Sciatic nerve (tissue), 2 donors: ENCODE measurements at places on chromosomes 13 and 19.

- DNase-seq = no peak
These were observed 9.1 kb upstream of the PNMA8A start for GRCh38 chr19:46480415-46480814.

GRCh38 chr19:1105873-1106840 lies 2.4 kb downstream of the GPX4 start:
- DNase-seq = no peak

GRCh38 chr13:112859817-112860190 lies 109.2 kb upstream of the MCF2L start:
- DNase-seq = no peak

DNA sequence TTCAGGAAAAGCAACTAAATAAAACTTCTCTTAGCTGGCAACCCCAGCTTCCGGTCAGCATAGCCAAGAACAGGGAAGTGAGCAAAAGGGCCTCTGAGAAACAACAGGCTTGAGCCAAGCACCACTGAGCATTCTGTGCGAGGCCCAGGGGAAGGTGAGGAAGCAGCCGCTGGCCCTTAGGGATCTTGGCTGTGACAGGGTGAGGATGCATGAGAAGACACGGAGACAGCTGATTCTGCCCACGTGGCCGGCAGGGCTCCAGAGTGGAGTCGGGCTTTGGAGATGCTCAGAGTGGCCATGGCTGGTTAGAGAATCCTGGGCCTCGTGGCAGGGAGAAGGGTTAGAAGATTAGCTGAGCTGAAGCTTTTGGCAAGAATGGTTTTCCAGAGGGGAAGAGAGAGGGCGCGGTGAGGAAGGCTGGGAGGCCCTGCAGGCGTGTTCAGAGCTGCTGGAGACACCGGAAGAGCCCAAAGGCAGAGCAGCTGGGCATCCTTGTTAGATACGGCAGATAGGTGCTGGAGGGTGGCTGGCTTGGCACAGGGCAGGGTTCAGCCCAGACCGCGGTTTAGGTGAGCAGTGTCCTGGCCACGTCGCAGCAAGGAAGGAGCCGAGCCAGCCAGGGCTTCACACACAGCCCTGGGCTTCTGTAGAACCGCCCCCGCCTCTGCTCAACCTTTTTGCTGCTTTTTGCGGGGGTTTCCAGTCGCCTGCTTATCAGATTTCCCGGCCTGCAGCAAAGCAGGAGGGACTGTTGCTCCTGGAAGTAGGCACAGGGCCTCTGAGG lies 17.3 kb downstream of the UPF1 start:
- DNase-seq = peak; percentile 74

DNA sequence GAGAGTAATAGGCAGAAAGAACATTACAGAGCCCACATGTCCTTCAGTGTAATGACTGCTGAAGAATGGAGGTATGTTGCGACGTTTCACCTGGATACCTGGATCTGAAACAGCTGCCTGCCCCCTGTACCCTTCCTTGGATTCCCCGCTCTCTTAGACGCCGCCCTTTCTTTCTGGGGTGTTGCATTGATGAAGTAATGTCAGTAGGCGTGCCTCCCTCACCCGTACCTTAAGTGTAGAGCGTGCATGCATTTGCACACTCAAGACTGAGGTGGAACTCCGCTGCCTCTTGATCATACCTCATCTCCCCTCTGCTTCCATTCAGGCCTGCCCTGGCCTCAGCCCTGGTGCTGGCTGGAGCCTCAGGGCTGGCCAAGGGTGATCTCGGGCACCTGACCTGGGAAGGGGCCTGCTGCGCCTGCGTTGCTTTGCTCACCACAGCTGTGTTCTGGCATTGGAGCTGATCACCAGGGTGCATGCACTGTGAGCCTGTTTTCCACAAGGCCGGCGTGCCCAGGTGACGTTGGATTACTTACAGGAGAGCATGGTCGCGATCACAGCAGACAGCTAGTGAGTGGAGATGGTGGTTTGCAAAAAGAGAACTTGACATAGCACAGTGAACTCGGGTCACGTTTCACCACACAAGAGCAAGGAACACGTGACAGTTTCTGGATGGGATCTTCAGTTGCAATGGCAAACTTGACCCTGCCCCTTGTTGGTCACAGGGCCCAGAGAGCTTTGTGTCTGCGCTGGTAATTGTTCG lies 99.0 kb downstream of the ARHGEF7 start:
- peak; percentile 59 for DNase-seq

- peak; percentile 80 for DNase-seq
These were observed at the start of gene PNMA8B for GRCh38 chr19:46495786-46496099. Gene PNMA8B (minus strand): TSS chr19:46495867. CDS start chr19:46495465, 402 bp downstream.

- DNase-seq = no peak
These were observed 19.3 kb downstream of the RNASEH2B start for GRCh38 chr13:50928659-50929462.

- DNase-seq = no peak
These were observed 570.5 kb downstream of the SLITRK6 start for GRCh38 chr13:85228692-85229091.

DNA sequence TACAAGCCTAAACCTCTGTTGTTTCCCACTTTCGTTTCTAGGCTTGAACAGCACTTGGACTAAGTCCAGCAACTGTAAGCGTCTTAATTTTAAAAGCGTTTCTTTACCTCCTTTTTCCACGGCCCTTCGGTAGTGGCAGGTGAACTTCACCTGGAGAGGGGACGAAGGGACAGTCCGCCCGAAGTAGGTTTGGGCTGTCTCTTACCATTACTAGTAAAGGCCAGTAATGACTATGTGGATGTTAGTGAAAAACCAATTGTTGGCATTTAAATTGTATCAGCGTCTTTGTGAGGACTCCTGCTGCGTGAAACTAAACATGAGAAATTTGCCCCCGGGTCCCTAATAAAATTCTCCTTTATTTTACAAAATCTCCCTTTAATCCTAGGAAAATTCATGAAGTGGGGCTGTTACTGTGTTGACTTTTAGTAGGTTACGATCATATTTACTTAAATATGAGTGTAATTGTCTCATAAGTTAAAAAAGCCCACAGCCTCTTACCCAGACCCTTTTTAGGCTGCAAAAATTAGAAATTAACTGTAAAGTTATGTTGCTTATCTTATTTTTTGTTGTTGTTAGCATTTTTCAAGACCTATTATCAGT lies 983 bp downstream of the ITM2B start:
- DNase-seq = no peak

DNA sequence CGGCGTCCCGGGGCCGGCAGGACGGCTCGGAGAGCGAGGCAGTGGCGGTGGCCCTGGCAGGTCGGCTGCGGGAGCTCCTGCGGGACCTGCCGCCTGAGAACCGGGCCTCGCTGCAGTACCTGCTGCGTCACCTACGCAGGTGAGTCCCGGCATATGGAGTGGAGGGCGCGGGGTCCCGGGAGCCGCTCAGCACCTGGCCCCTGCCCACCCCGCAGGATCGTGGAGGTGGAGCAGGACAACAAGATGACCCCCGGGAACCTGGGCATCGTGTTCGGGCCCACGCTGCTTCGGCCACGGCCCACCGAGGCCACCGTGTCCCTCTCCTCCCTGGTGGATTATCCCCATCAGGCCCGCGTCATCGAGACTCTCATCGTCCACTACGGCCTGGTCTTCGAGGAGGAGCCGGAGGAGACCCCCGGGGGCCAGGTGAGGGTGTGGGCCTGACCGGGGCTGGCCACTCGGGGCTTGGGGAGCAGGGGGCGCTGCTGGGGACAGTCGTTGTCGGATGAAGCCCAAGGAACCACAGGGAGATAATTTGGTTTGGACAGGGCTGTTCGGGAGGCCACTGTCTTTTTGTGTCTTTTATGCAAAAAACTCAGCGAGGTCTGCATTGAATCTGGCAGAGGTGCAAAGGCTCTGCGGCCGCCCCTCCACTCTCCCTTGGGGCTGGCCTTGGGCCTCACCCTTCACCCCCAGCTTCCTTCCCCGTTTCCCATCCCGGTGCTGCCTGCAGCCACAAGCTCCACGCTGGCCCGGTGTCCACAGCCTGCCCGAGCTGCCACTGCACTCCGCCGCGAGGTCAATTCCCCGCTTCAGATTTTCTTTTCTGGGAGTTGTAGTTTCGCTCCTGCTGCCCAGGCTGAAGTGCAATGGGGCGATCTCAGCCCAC lies 12.0 kb downstream of the POLR2E start:
- DNase-seq = no peak

DNA sequence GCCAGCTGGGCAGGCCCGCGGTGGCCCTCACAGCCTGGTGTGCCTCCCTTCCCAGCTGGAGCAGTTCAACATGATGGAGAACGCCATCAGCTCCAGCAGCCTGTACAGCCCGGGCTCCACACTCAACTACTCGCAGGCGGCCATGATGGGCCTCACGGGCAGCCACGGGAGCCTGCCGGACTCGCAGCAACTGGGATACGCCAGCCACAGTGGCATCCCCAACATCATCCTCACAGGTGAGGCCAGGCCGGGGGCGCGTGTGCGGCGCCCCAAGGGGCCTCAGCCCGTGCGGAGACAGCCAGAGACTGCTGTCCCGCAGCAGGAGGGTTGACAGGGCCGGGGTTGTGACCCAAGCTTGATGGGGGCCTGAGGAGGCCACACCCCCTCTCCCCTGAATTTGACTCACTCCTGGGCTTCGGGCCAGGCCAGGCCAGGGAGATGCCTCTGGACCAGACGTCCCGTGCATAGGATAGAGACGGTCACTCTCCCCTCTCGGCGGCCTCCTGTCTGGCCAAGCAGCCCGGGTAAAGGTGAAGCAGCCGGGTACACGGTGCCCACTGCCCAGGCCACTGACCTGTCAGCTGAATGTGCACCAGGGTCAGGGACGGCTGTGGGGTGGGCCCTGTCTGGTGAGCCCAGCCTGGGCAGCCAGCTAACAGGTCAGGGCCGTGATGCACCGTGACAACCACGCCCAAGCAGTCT lies 15.4 kb downstream of the COMP start:
- DNase-seq = no peak

DNA sequence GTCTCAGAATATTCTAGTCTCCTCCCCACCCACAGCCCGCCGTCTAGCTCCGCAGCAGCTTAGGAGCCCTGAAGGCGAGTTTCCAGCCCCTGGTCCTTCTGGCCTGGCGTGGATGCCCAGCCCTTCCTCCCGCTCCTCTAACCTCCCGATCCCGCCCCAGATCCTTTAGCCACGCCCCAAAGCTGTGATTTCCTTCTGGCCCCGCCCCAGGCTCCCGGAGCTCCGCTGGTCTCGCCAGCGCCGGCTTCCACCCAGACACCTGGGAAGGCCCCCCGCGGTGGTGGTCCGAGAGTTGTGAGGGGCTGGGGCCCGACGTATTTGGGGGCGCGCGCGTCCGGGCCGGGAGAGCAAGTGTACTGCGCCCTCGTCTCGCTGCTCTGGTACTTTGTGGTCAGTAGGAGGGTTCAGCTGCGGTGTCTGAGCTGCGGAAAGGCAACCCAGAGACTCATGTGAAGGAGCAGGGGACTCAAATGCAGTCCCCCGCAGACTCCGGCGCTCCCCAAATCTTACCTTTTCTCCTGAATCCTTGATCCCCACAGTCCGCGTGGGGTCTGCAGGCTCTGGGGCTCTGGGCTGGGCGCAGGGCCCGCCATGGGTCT lies at the start of gene CGB7:
Gene CGB7, minus strand, starts transcription at position 114 of the 599 bp plus-strand sequence. CDS start 2,374 bp downstream, outside the sequence.
- DNase-seq = peak; percentile 81

DNA sequence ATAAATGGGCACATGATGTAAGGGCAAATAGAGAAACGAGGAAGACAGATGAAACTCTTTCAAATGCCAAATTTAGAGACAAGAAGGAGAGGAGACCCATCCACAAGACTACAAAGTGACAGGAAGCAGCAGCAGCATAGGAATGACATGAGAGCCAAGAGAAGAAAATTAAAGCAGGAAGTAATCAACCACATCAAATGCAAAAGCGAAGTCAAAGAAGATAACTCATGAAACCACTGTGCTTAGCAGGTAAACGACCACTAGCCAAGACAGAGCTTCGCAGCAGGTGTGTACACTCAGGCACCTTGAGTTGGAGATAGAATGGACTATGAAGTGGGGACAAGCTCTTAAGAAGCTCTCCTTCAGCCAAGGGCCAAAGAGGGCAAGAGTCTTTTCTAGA lies 64.1 kb downstream of the KLF12 start:
- no peak for DNase-seq

GRCh38 chr13:49302817-49303216 lies 55.1 kb downstream of the CDADC1 start:
- DNase-seq = no peak

DNA sequence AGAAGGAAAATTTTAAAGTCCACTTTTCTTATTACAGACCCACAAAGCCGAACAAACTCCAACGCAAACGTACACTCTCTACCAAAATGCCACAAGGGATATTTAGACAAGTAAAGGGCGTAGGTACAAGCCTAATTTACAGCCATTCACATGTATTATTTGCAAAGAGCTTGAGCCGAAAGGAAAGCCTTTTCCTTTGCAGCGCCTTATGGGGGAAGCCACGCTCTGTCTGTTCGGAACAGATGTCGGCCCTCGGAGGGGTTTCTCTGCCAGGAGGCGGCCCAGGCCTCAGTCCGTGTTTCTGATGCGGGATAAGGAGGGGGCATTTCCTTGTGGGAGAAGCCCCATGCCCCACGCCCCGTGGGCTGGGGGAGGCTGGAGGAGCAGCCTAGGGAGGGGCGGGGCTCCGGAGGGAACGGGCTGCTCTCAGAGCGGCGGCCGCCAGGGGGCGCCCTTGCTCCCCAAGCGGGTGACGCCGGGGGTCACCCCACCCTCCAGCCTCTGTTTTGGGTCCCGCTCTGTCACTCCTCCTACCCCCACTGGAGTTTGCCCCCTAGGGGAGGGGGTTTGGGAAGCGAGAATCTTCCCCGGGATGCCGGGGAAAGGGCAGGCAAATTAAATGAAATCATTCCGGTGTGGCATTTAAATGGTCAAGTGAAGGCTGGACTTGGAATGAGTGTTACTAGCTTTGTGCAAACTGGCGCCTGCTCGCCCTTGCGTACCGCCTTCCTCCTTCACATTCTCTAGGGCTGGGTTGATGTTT lies 2.9 kb downstream of the HTR2A start:
- DNase-seq = peak; percentile 84
